ENCODE measurements at places on chromosomes 1 and 21. TPM values are rescaled to one million over a fixed set of nuclear protein-coding genes. Genes with fewer than 3 reads are reported as not detected.

Gene GBP4
- total RNA-seq, result 0.58 TPM

Gene ZNF326
- total RNA-seq, result 1.4 TPM

Gene RXRG
- not detected for total RNA-seq

Gene ZNF648
- not detected for total RNA-seq
